Activated CD4-positive, alpha-beta memory T cell treated with anti-CD3 and anti-CD28 coated beads for 36 hours (primary cell): ENCODE measurements at places on chromosomes 2 and 18.

DNA sequence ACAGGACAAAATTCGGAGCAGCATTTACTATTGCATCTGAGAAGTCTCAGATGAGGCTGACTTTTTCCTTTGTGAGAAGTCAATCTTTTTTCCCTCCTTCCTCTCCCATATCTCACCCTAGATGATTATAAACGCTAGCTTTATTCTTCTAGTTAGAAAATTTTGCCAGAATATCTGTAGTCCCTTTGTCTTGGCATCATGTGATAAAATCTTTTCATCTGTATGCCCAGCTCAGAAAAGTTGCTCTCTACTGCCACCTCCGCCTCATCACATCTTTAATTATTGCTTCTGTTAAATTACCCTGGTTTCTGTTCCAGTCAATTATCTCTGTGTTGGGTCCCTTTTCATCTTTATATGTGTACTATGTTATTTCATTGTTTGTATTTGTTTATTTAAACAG, 210.8 kb upstream of the SLC35G4 start:
- DNase-seq: no peak

DNA sequence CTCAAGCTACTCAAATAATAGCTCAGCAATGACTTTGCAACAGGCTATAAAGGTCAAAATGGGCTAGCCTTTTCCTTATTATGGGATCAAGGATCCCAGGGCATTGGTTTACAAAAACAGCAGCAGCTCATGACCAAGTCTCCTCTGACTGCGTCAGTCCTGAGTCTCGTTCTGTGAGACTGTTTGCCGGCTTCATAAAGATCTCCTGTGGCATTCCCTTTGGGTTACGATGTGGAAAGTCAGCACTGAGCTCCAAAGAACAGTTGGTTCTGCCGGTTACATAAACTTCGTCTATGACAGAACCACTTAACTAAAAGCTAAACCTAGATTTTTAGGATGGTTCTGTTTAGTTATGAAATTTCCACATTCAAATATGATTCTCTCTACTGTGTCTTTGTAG, 674.9 kb downstream of the ZEB2 start:
- no peak for DNase-seq

DNA sequence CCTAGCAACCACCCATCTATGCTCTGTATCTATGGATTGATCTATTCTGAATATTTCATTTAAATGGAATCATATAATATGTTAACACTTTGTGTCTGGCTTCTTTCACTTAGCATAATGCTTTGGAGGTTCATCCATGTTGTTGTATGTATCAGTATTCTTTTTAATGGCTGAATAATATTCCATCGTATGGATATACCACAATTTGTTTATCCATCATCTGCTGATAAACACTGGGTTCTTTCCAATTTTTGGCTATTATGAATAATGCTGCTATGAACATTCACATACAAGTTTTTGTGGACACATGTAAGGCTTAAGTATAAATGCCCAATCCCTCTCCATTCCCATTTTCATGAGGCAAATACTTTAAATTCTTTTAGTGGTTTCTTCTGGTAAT, 52.9 kb downstream of the MRPL33 start:
- DNase-seq: no peak

DNA sequence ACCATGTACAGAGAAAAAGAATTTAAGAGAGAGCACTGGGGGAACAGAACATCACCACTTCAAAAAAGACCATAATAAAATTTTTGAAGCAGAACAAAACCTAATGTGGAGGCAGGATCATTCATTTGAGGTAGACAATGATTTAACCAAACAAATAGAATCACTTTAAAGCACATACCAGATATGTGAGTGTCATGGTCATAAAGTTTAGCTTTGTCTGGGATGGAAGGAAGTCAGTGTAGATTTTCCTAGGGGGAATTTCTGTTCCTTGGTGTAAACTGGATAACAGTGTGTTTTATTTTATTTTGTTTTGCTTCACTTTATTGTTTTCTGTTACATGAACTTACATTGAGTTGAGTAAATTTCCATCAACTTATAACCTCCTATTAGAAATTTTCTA, 120.8 kb downstream of the CRIM1 start:
- no peak for DNase-seq

DNA sequence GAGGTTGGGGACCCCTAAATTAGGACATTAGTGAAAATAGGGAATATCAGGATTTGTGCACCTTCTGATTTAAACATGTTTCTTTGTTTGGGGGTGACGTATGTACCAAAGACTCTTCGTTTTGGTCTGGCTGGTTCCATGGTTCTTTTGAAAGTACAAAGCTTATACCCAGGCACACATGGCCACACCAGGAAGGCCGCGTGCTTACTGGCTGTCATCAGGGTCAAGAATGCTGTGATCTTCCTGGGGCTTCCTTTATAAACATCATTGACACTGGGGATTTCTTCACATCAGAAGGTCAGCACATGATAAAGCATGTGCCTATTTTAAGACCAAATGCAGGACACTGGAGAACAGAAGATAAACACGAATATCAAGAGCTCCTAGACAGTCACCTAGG, 230.6 kb upstream of the ID2 start:
- no peak for DNase-seq

GRCh38 chr2:13543550-13543949, 826.8 kb downstream of the TRIB2 start:
- DNase-seq: no peak

- no peak for DNase-seq
Observed at GRCh38 chr18:616380-616995, 19.7 kb downstream of the CLUL1 start.

- DNase-seq: no peak
Observed at GRCh38 chr2:26640331-26640745, 828 bp downstream of the CIB4 start.

- DNase-seq: no peak
Observed at GRCh38 chr2:168573128-168573903, 117.2 kb downstream of the CERS6 start.

GRCh38 chr2:28683100-28683706, 68.4 kb upstream of the PPP1CB start:
- DNase-seq: no peak

- peak; percentile 16 for DNase-seq
Observed at GRCh38 chr2:235044501-235045271, 92.9 kb downstream of the SH3BP4 start.

DNA sequence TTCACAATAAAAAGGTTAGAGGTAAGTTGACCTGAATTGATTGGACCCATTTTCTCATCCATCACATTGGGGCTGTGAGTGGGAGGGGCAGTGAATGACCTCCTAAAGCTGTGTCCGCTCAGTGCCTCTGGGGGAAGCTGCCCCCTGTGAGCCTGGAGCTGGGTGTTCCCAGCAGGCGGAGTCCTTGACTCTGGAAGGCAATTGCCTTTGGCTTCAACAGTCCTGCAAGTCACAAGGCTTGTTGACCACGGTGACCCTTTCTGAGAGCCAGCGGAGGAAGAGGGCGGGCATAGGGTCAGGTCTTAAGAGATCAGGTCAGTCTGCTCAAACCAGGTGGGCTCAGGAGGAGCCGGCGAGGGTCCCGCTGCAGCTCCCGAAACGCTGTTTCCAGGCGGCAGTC, 1.1 kb upstream of the CIDEA start:
- no peak for DNase-seq

- DNase-seq: no peak
Observed at GRCh38 chr2:235725016-235725489, 231.2 kb downstream of the AGAP1 start.
